ENCODE measurements at places on chromosomes 1 and 21.

DNA sequence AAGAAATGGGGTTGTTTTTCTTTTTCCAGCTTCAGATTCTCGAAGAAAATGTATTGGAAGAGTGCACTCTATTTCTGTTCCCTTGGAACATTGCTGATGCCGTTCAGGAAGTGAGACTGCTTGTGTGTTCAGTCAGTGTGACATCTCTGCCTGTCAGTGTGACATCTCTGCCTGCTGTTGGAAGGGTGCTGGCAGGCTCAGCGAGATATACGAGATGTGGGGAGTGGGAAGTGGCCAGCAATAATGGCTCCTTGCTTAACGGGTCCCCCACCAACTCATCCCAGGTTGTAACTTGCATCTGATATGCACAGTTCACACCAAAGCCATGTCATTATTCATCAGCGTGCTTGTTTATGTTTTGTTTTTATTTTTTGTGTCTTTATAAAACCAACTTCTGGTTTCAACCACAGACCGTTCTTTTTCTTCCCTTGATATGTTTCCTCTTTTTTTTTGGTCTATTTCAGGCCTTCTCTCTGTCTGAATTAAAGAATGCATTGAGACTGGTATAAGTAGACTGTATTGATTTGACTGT is 145.4 kb downstream of the GALNT2 start:
- DNase-seq = no peak

DNA sequence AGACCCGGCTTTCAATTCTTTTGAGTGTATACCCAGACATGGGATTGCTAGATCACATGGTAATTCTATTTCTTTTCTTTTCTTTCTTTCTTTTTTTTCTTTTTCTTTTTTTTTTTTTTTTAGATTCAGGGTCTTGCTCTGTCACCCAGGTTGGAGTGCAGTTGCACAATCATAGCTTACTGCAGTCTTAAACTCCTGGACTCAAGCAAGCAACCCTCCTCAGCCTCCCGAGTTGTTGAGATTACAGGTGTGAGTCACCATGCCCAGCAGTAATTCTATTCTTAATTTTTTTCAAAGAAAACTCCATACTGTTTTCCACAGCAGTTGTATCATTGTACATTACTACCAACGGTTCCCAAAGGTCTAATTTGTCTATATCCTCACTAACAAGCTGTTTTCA is 13.5 kb upstream of the RNF186 start:
- DNase-seq = no peak

GRCh38 chr1:192580351-192580962 is 4.9 kb downstream of the RGS1 start:
- no peak for DNase-seq

GRCh38 chr1:95415146-95415545 is 181.1 kb downstream of the RWDD3 start:
- DNase-seq = no peak

DNA sequence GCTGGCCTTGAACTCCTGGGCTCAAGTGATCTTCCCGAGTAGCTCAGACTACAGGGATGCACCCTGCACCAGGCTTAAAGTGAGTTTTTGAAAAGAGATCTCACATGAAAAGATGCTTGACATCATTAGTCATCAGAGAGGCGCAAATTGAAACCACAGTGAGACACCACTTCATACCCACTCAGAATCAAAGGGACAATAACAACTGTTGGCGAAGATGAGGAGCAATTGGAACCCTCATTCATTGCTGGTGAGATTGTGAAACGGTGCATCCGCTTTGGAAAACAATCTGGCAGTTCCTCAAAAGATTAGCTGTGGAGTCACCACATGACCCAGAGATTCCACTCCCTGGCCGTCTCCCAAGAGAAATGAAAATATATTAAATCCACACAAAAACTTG is 122.3 kb downstream of the PGBD5 start:
- DNase-seq = no peak

DNA sequence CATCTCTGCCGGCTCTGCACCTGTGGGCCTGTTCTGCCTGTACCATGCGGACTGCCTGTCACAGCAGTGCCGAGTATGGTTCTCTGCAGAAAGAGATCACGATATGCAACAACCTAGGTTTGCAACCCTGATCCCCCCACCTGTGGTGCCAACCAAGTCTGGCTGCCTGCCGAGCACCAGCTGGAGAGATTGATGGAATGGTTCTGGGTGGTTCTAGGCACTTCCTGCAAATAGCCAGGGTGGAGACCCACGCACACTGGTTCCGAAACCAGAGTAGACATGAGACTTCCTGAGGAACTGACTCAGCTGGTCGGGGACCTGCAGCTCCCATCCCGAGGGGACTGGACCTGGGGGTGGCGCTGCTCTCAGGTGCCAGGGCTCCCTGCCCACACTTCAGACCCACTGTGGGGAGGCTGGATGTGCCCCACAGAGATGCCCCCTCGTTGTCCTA is 5.4 kb downstream of the TPRG1L start:
- no peak for DNase-seq

- DNase-seq = peak; percentile 49
Measured at GRCh38 chr1:61642475-61643232, 82.3 kb downstream of the TM2D1 start.

GRCh38 chr21:44927259-44927586 is 6.5 kb upstream of the ITGB2 start:
- no peak for DNase-seq

- no peak for DNase-seq
Measured at GRCh38 chr21:8993284-8993942, 1528.0 kb upstream of the TPTE start.

GRCh38 chr1:172276120-172276818 is 144.2 kb upstream of the C1orf105 start:
- DNase-seq = no peak

GRCh38 chr1:208615371-208615770 is 371.2 kb upstream of the PLXNA2 start:
- no peak for DNase-seq

DNA sequence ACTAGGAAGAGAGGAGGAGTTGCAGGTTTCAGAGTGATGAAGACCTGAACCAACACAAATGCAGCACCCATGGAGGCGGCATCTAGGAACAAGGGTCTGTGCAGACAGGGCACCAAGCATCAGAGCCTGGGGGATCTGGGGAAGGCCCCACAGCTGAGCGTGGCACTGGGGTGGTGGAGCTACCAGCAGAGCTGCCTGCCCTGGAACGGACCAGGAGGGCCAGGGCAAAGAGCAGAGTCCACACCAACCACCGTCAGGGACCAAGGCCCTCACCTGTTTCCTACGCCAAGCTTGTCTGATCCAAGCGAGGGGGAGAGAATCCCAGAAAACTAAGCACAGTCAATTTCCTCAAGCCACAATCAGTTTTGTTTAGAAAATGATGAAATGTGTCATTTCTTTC is 79.0 kb upstream of the SYT6 start:
- DNase-seq = no peak

DNA sequence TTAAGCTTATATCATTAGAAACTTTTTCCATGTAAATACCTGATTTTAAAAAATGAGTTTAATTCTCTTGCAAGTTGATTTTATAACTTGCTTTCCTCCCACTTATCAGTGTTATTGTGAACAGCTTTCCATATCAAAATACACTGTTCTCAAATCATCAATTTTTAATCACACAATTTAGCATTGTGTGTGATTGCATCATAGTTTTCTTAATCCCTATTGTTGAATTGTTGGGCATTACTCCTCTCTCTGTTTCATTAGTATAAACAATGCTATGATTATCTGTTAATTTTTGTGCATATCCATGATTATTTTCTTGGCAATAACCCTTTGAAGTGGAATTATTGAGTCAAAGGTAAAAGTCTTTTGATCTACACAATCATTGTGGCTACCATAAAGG is 48.7 kb downstream of the ROR1 start:
- no peak for DNase-seq
